ENCODE measurements at places on chromosomes 16 and 17.

GRCh38 chr17:4087911-4088693, 54.7 kb downstream of the ZZEF1 start:
- DNase-seq, result no peak

DNA sequence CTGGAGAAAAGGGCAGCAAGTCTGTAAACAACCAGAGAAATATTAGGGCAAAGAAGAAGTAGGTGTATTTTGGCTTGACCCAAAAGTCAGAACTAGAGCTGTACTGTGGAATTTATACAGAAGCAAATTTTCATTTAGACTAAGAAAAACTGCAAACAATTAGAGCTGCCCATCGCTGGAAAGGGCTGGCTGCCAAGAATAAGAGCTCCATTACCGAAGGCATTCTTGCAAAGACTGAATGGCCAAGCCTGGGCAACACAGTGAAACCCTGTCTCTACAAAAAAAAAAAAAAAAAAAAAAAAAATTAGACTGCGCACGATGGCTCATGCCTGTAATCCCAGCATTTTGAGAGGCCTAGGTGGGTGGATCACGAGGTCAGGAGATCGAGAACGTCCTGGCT, 53.9 kb upstream of the TMC5 start:
- DNase-seq, result no peak

GRCh38 chr17:75228305-75228704, 22.8 kb downstream of the NUP85 start:
- no peak for DNase-seq

DNA sequence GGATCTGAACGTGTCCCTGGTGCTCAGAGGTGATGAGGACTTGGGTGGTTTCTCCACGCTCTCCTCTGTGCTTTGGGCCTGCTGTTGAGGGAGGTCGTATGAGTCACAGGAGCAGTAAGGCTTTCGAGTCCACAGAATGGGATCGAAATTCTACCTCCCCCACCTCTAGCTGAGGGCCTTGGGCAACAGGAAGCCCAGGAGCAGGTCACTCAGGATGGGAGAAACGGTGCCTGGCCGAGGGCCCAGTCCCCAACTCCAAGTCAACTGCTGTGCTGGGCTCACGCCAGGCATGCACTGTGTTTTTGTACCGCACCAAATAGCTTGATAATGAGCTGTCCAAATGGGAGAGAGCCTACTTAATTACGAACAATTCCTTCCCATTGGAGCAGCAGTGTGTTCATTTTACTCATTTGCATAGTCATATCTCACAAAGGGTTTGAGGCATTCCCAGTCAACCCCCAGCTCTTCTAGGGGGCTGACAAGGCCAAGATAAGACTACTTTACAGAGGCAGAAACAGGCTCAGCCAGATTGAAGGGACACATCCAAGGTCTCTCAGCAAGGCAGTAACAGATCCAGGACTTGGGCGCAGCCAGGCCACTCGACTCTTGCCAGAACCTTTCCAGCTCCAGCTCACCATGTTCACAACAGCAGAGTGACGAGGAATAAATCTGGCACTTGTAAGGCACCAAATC, 53.6 kb downstream of the WNT3 start:
- DNase-seq, result no peak

DNA sequence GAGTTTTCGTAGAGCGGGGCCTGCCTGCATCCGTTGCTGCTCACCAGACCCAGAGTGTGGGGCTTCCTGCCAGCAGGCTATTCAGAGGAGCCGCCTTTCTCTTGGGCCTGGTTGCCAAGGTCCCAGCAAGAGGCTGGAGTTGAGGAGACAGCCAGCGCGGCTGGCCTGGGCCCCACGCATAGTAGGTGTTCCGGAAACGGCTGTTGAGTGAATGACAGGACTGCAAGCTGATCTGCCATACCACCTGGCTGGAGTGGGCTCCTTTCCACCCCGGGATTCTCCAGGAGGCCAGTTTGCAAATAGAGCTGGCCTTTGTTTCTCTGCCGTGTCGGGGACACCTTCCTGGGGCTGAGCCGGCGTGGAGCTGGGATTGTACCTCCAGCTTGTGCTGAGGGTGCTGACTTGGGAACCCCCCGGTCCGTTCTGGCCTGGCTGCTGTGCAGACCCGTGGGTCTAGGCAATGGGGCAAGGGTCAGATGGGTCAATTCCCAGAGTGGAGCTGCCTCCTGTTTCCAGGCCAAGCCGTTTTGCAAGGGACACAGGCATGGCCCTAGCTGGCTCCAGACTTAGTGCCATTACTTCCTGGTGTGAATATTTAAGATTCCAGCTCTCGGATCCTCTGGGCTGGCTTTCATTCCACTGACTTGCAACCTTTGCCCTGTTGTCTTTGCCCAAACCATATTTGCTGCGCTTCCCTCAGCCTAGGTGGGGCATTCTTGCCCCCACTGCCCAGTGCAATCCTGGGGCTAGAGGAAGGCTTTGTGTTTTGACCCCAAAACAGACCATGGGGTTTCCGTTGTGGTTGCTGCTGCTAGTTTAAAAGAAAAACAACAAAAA, 68.8 kb downstream of the CMIP start:
- no peak for DNase-seq

GRCh38 chr16:74902161-74902560, 82.8 kb downstream of the WDR59 start:
- DNase-seq, result no peak

- no peak for DNase-seq
Observed at GRCh38 chr16:68235108-68235886, 630 bp downstream of the ESRP2 start.

DNA sequence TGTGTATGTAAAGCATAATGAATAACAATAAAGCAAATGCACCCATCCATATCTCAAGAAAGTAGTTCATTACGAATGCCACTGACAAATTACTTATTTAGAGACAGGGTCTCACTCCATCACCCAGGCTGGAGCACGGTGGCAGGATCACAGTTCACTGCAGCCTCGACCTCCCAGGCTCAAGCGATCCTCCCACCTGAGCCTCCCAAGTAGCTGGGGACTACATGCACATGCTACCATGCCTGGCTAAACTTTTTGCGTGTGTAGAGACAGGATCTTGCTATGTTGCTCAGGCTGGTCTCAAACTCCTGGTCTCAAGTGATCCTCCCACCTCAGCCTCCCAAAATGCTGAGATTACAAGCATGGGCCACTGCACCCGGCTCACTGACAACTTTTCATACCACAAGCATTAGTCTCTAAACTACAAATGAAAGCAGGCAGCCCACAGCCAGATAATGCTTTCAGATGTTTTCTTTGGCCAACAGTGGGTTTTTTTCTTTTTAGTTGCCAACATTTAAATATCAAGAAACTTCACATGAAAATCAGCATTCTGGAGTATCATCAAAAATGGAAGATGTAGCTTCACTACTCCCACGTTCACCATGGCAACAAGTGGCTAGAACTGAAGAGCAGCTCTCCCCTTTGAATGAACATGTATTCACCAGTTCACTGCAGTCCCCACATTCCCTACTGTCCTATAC, 7.7 kb downstream of the ARHGAP17 start:
- no peak for DNase-seq

GRCh38 chr17:63481488-63481870, 4.6 kb downstream of the ACE start:
- DNase-seq, result no peak

GRCh38 chr16:354971-355461, 2.5 kb upstream of the AXIN1 start:
- DNase-seq, result no peak

DNA sequence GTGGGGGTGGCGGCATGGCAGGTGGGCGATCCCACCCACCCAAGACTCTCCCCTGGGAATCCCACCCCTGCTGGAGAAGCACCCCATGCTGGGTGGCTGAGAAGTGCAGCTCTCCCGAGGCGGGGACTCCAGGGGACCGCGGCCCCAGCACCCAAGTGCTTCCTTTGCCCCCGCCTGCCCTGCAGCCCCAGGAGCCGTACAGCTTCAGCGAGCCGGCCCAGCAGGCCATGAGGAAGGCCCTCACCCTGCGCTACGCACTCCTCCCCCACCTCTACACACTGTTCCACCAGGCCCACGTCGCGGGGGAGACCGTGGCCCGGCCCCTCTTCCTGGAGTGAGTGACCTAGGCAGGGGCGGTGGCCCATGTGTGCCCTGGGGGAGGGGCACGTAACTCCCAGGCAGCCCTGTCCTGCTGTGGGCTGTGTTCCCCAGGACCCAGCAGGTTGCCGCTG, 11.7 kb downstream of the GAA start:
- no peak for DNase-seq

DNA sequence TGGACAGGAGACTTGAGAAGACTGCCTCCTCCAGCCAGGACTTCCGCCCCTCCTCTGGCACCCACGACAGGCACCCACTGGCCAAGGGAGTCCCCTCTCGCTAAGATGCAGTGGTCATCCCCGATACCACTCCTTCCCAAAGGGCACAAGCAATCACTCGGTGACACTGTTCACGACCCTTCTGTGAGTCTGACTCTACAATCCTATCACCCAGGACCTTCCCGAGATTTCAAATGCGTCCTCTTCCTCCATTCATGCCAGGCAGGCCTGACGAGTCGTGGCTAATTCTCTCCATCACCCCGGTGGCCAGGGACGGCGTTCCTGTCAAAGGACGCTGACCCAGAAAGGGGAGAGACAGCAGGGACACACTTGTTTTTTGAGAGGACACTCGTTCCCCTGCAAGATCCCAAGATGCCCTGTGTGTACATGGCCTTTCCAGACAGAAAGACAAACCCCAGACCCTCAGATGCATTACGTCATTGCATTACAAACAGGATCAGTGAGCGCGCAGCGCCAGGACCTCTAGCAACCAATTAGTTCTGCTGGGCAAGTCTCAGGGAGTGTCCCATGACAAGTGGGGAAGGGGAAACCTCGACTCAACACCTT, 12.2 kb downstream of the FBXO31 start:
- no peak for DNase-seq

DNA sequence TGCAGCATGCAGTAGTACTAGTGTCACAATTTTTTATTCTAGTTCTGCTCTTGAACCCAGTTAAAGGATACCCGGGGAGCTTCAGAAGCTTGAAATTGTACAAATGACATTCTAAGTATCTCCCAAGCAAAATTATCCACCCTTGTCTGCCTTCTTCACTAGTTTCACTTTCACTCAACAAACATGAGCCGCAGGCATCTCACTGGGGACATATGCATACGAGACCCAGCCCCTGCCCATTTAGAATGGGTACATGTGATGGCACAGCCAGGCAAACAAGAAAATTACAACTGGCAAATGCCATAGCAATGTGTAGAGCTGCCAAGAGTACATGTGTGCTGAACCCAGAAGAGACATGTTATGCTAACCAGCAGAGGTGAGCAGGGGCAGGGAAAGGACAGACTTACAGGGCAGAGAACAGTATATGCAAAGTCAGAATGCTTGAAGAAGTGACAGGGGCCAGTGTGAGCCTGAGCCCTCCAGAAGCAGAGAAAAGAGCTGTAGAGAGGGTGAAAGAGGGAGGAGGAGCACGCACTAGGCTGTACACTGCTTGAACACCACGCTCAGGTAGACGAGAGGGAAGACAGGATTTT, 8.3 kb downstream of the GINS2 start:
- no peak for DNase-seq

DNA sequence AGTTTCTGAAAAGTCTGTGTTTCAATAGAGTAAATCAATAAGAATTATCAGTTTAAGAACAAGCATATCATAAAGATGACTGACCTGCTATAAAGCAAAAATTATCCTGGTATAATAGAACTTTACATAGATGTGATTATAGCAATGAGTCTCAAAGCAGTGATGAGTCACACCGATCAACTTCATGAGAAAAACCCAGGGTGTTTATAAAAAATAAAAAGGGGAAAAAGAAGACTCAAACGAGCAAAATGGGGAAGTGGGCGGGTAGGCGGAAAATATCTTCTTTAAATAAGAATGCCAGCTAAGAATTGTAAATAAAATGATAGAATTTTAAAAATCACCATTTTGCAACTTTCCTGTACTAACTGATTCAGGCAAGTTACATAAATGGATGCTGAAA, 46.8 kb downstream of the BRIP1 start:
- no peak for DNase-seq

- no peak for DNase-seq
Observed at GRCh38 chr17:60863892-60864707, 186.4 kb downstream of the BCAS3 start.

DNA sequence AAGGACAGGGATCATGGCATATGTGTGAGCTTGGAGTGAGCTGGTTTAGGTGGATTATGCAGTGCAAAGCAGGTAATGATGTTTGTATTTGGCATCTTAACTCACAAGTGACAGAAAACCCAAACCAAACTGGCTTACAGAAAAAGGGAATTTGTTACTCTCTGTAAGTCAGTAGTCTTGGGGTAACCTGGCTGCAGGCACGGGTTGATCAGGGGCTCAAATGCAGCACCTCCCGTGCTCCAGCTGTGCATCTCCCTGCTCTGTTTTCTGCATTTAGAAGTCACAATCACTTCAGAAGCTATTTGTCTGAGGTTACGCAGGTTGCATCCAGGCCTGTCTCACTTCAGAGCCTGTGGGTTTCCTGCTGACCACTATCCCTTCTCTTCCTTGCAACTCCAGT, 354.3 kb downstream of the CPPED1 start:
- DNase-seq, result no peak

DNA sequence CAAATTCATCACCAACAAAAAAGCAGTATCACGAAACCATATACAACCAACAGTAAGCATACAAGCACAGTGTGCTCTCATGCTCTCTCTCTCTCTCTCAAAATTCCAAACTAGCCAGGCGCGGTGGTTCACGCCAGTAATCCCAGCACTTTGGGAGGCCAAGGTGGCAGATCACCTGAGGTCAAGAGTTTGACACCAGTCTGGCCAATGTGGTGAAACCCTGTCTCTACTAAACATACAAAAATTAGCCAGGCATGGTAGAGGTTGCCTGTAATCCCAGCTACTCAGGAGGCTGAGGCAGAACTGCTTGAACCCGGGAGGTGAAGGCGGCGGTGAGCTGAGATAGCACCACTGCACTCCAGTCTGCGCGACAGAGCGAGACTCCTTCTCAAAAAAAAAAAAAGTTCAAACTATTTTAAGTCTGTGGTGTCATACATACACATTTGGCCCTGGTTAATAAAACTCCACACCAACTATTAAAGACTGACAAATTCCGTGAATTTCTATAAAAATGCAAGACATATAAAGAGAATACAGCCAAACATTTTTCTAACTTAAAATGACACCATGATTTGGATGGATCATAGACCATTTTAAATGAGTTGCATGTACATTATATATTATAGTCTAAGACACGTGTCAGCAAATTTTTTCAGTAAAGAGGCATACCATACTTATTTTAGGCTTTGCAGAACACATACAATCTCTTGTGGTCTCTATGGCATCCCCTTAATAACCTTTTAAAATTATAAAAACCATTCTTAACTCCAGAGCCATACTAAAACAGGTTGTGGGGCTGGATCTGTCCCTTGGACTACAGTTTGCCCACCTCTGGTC, 30.9 kb downstream of the GLG1 start:
- no peak for DNase-seq

DNA sequence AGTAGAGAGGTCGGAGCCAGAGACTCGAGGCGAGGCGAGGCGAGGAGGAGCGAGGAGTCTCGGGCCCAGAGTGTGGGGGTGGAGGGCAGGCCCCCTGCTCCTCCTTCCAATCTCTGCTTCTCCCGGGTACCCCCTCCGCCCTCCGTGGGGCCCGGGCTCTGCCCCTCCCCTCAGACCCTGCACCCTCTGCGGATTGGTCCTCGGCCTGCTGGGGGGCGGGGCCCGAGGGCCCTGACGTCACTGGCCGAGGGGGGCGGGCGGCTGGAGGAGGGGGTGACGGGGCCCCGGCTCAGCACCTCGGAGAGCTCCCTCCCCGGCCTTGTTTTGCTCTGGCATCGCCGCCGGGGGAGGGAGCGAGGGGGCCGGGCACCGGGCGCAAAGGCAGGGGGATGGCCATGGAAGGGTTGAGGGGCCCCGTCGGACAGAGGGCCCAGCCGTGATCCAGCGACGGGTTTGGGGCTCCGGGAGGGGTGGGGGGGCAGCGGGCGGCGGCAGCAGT, at the start of gene RUNDC3A:
RUNDC3A (plus strand) TSS at position 282 of the 499 bp plus-strand sequence. CDS start 232 bp downstream, outside the sequence.
- peak; percentile 95 for DNase-seq

GRCh38 chr17:19482576-19482975, 51.1 kb upstream of the SLC47A1 start:
- DNase-seq, result no peak

All from HEK293T (cell line).